Keratinocyte (primary cell): ENCODE measurements at places on chromosomes 7 and 10.

DNA sequence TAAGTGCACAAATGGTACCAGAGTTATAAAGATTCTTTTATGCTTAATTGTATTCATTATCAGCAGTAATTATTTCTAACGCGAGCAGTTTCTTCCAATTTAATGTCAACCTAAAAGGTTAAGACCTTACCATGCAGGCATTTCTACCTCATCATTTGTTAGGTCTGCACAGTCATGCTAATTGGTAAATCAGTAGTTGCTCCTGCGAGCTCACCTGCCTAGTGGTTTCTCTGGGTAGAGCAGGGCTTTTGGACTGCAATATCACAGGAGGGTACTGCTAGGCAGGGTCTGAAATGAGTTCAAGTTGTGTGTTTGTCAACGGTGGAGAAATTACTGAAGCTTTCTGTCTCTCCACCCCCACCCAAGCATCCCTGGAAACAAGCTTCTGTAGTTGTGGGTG lies 558.5 kb upstream of the MGMT start:
- DNase-seq: no peak

DNA sequence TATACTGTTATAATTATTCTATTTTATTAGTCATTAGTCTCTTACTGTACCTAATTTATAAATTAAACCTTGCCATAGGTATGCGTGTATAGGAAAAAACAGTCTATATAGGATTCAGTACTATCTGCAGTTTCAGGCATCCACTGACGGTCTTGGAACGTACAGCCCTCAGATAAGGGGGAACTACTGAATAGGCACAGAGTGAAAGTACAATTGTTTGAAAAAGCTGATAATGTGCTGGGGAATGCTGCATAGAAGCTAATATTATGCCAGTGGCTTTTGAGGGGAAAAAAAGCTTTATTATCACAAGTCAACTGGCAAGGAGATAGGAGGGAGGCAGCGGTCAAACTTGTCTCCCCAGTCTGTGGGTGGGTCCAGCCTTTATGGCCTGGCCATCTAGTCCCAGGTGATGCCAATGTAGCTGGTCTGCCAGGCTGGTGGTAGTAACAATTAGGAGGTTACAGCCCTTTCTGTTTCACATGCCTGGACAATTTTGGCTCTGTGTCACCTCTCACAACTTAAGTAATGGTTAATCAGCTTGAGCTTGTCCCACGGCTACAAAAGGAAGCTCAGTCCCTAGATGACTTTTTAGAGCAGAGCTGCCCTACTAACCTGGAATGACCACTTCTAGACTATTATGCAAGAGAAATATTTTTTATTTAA lies 8.3 kb upstream of the FMC1 start:
- no peak for DNase-seq

DNA sequence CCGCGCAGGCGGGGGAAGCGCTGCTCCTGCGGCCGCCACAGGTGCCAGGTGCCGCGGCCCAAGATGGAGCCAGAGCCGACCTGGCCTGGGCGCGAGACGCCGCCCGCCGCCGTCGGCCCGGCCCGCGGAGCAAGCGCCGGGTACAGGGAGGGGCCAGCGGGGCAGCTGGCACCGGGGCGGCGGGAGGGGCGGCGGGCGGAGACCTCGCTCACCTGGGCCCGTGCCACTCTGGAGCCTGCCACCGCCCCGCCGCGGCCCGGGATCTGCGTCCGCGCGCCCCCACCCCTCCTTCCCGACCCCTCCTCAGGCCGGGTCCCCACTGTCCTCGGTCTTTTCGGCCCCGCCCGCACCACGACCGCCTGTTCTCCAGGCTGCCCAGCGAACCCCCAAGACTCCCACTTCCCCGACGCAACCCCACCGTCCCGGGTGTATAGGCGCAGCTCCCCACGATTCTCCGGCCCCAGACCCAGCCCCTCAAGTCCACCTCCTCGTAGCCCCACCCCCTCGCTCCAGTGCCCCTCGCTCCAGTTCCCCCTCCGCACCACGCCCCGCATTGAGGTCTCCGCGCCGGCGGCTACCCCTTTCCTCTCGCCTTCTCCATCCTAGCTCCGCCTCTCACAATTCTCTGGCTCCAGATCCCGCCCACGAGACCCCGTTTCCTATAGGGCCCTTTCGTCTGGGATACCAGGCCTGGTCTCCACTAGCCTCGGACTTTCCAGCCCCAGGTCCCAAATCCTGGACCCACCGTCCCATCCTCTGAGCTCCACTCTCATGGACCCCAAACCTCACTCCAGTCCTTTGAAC lies at the start of gene GPRIN2:
GPRIN2 (minus strand) TSS at position 144 of the 804 bp plus-strand sequence. CDS start 5,922 bp downstream, outside the sequence.
- no peak for DNase-seq

GRCh38 chr7:158125721-158126120 lies 461.9 kb downstream of the PTPRN2 start:
- DNase-seq: no peak

GRCh38 chr7:85449478-85449877 lies 262.6 kb upstream of the SEMA3D start:
- no peak for DNase-seq

DNA sequence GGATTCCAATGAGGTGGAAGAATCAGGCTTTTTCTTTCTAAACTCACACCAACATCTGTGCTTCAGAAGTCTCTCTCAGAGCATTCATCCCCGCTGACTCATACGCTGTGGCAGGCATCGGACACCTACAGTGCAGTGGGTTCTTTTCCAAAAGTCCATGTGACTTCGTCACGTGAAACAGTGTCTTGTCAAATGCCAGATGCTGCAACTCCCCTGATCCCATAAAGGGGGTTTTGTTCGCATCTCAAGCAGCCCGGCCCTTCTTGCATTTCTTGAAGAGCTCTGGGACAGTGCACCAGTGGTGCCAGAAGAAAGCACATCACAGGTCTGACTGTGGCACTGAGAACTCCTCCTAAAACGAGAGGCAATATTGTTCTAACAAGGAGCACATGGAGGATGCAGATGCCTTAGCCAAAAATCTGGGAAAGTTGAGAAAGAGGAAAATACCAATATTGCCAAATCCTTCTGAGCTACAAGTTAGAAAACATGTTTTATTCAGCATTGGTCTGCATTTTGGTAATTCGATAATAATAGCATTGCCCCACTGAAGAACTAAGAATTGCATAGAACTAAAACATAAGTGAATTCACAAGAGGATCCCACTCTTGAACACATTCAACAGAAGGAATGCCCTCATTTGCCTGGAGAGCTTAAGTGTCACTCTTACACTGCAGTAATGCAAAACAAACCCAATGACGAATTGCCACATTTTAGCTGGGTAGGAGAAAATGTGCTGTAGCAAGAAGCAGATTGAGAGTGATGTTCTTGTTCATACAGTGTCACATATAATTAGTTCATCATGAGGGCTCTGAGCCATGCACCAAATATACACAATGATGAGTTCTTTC lies 204.4 kb downstream of the CXCL12 start:
- no peak for DNase-seq

DNA sequence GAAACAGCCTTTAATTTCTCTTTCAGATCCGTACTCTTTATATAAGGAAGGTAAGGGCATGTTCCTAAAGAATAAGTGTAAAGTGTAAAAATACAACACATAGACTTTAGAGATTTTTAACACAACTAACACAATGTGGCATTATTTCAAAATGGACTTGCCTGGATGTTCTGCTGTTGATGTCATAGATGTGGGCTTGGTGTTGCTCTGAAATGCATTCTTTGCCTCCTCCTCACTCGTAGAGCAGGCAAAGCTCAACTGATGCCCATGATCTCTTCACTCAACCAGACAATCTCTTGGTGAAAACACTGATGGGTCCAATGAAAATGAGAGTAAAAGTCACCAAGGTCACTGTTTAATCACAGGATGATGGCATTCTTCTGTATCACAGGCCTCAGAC lies 174.2 kb upstream of the TCERG1L start:
- DNase-seq: no peak

DNA sequence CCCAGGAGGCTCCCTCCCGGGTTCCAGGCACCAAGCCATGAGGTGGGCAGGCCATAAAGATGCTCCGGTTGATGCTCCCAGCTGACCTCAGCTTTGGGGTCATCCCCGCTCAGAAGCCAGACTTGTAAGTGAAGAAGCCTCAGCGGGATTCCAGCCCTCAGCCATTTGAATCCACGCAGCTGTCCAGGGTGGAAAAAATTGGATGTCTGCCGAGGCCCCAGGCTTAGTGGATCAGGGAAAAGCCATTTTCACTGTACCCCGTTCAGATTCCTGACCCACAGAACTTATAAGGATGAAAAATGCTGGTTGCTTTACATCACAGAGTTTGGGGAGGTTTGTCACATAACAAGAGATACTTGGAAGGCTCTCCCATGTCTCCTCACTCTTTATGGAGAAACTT lies 49.2 kb upstream of the CPN1 start:
- DNase-seq: no peak

DNA sequence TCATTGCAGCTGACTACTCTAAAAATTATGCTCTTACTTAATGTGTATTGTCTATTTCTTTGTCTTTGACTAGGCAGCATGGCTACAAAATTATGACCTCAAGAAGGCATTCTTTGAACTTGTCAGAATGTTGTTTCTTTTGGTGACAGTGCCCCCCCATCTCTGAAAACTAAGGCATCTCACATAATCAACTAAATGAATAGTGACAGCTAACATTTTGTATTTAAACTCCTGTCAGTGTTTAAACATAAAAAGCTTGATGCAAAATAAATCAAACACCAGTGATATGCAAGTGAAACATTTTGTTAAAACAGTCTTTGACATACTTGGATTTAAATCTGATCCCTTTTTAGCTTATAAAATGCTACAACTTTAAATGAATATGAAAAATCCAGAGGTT lies 233.5 kb downstream of the FOXP2 start:
- no peak for DNase-seq

DNA sequence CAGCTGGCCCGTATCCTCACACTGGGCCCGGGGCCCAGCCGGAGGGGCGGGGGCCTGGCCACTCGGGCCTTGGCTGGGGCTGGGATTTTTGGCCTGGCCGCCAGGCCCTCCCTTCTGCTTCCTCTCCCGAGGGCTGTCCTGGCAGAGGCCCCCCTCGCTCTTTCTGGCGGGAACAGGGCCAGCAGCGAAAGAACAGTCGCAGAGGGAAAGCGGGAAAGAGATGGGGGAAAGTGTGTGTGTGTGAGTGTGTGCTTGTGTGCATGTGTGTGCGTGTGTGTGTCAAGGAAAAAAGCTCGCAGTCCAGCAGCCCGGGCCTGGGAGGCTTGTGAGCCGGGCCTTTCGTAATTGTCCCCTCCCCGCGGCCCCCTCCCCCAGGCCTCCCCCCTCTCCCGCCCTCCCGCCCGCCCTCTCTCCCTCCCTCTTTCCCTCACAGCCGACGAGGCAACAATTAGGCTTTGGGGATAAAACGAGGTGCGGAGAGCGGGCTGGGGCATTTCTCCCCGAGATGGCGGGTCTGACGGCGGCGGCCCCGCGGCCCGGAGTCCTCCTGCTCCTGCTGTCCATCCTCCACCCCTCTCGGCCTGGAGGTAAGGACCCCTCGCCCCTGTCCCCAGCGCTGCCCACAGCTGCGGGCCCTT lies at the start of gene ELN:
ELN (plus strand) TSS at position 491 of the 638 bp plus-strand sequence; CDS start at position 506, 15 bp downstream.
- DNase-seq: no peak

DNA sequence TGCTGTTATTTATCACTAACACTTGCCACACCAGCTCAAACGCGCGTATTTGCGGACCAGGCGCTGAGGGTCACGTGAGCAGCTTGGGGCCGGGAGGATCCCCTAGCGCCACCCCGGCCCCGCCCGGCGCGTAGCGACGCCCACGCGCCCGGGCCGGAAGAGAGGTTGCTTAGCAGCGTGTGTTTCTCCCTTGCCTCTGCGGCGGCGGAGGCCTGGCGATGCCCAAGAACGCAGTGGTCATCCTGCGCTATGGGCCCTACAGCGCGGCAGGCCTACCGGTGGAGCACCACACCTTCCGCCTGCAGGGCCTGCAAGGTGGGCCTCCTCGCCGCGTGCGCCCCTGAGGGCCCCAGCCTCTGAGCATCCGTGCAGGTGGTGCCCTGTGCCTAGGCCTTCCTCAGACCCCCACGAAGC lies at the start of gene C10orf53:
C10orf53 (plus strand) TSS at position 172 of the 414 bp plus-strand sequence; CDS start at position 219, 47 bp downstream.
- DNase-seq: no peak

DNA sequence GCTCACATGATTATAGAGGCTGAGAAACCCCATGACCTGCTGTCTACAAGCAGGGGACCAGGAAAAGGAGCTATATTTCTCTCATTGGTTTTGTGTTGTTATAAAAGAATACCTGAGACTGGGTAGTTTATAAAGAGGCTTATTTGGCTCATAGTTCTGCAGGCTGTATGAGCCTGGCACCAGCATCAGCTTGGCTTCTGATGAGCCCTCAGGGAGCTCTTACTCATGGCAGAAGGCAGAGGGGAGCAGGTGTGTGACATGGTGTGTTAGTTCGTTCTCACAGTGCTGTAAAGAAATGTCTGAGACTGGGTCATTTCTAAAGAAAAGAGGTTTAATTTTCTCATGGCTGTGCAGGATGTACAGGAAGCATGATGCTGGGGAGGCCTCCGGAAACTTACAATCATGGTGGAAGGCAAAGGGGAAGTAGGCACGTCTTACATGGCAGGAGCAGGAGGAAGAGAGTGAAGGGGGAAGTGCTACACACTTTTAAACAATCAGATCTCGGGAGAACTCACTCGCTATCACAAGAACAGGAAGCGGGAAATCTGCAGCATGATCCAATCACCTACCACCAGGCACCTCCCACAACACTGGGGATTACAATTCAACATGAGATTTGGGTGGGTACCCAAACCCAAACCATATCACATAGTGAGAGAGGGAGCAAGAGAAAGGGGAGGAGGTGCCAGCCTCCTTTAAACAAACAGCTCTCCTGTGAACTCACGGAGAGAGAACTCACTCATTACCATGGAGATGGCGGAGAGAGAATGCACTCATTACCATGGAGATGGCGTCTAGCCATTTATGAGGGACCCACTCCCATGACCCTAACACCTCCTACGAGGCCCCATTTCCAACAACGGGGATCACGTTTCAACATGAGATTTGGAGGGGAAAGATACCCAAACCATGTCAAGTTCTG lies 133.4 kb downstream of the JCAD start:
- no peak for DNase-seq

- no peak for DNase-seq
These were observed 429.7 kb downstream of the EXOC4 start for GRCh38 chr7:133682364-133683181.

DNA sequence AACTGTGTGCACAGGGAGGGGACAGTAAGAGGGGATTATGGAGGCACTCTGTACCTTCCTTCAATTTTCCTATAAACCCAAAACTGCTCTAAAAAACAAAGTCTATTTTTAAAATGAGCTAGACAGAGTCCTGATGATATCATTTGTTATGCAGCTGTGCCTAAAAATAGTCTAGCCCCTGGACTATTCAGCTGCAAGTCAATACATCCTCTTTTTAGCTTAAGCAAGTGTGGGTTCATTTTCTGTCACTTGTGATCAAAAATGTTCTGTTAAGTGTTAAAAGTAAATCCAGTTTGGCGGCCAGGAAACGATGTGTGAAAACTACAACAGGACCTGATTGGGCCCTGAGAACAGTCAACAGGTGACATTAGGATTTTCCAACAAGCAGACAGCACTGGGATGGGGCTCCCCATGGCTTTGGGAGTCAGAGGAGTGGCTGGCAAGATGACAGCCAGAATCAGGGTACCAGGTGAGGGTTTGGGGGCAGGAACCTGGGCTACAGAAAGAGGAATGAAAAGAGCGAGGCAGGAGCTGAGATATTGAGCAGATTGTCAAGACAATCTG lies 33.9 kb downstream of the FAM107B start:
- DNase-seq: no peak

- peak; percentile 60 for DNase-seq
These were observed 8.0 kb downstream of the PDGFA start for GRCh38 chr7:511476-512145.
